K562 (cell line): ENCODE measurements at places on chromosomes 12 and 14. TPM values are rescaled to one million over a fixed set of nuclear protein-coding genes. Genes with fewer than 3 reads are reported as not detected.

GRCh38 chr12:94126067-94126466, 22.3 kb upstream of the PLXNC1 start:
- no peak for DNase-seq

- no peak for DNase-seq
Observed at GRCh38 chr14:98950353-98950895, 321.6 kb downstream of the BCL11B start.

GRCh38 chr14:54108481-54109471, 152.2 kb upstream of the BMP4 start:
- no peak for DNase-seq

- no peak for DNase-seq
Observed at GRCh38 chr14:71803539-71804260, 128.5 kb upstream of the RGS6 start.

GRCh38 chr12:109255377-109255776, 53.7 kb downstream of the FOXN4 start:
- peak; percentile 27 for DNase-seq

- DNase-seq = no peak
Observed at GRCh38 chr14:55604900-55605418, 25.0 kb downstream of the KTN1 start.

- DNase-seq = no peak
Observed at GRCh38 chr12:66036317-66036716, 94.2 kb downstream of the LLPH start.

DNA sequence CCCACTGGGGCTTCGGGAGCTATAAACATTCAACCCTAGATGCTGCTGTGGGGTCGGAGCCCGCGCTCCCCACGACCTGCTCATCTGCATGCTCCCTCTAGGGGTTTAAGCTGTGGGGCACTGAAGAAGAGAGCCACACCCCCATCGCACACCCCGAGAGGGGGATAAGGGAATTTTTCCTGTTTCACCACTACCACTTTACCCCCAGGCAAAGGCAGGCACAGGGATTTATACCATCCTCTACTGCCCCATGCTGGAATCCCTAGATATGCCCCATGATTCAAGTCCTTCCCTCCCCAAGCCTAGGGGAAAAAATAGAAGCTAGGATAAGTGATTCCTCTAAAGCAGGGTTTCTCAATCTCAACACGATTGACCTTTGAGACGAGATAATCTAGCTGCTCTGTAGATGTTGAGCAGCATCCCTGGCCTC, 59.9 kb upstream of the CCDC60 start:
- DNase-seq = no peak

DNA sequence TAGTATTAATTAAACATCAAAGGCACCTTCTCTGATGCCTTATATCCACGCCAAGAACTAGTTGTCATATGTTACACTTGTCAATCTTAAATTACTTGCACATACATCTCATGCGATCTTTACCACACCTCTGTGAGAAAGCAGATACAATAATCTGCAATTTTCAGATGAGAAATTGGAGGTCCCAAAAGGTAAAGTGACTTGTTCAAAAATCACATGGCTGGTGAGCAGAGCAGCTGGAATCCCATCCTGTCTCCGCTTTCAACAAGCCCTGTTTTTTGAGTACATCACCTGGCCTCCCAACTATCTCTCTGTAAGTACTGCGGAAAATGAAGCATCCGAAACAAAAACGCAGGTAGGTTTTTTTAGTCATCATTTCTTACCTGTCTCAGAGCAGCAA, 203.4 kb upstream of the FOXN3 start:
- DNase-seq = no peak

DNA sequence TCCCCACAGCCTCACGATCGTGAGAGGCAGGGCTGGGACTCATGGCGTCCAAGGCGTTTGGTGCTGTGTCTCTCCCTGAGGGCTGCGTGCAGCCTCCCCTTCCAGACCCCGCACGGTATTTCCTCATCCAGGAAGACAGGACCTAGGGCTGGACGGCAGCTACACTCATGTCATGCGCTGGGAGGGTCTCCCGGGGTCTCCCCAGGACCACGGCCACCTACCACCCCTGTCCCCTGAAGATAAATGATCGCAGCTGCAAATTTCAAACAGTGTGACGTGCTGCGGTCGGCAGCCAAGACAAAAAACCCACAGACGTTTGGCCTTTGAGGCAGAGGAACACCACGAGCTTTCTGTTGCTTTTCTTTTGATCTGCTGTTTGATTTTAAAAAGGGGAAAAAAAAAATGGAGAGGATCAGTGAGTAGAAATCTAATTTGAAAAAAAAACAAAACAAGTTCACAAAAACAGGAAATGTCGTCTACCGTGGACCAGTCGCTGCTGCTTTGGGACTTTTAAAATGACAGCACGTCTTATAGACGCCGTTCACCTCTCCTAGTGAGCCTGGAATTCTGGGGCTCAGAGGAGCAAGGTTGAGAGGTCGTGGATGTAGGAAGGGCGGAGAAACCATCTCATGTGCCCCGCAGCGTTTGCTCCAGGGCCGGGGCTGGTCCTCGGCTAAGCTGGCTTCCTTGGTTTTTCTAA, 237.6 kb downstream of the SLC41A2 start:
- DNase-seq = no peak

GRCh38 chr12:101459642-101460346, 15.3 kb upstream of the SPIC start:
- DNase-seq = no peak

GRCh38 chr12:38892087-38892786, 13.2 kb downstream of the CPNE8 start:
- no peak for DNase-seq

GRCh38 chr12:30599608-30600007, 96.1 kb downstream of the IPO8 start:
- DNase-seq = no peak

- no peak for DNase-seq
Observed at GRCh38 chr14:99552572-99553216, 51.3 kb downstream of the CCDC85C start.

The TIMELESS gene
- 53.5 and 59.2 TPM in 2 replicates for total RNA-seq

The CCDC175 gene
- total RNA-seq = not detected in 2 replicates

The ACOT6 gene
- total RNA-seq = not detected in 2 replicates

The MIA2 gene
- total RNA-seq = 10.4 and 12.8 TPM in 2 replicates
